ENCODE measurements at places on chromosomes 5 and 9.
A peak's percentile ranks its signal among the peaks of the same experiment; 100 is the strongest.

- no peaks in the 10 kb centered on the region for H3K36me3 ChIP-seq
- no peak overlapping the region for H3K27ac ChIP-seq
- no peak overlapping the region for H3K4me3 ChIP-seq
- no peaks in the 10 kb centered on the region for H3K27me3 ChIP-seq
Measured at GRCh38 chr5:66796305-66797292, 200.4 kb downstream of the MAST4 start.

- no peaks in the 10 kb centered on the region for H3K36me3 ChIP-seq
- DNase-seq = no peak
- no peak overlapping the region for H3K4me3 ChIP-seq
Measured at GRCh38 chr9:18720691-18721090, 246.7 kb downstream of the ADAMTSL1 start.

DNA sequence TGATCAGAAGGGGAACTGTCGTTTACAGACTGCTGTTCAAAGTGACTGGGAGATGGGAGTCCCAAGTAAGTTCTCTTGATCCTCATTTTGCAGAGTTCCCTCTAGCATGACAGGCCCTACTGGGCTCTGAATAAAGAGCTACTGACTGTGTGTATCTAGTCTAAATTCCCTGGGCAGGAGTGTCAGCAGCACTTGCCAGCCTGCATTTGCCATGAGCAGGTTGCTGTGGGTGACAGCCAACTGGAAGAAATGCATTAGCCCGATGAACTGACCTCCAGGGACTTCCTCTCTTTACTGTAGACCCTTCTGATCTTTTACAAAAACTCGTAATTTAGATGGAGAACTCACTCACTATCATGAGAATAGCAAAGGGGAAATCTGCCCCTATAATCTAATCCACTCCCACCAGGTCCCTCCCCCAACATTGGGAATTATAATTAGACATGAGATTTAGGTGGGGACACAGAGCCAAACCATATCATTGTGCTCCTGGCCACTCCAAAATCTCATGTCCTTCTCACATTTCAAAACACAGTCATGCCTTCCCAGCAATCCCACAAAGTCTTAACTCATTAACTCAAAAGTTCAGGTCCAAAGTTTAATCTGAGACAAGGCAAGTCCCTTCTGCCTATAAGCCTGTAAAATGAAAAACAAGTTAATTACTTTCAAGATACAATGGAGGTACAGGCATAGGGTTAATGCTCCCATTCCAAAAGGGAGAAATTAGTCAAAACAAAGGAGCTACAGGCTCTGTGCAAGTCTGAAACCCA lies 78.9 kb upstream of the CXCL14 start:
- H3K4me1 ChIP-seq = peaks cover 15% of the 10 kb centered on the region
- no peak for DNase-seq
- no peak overlapping the region for H3K27ac ChIP-seq
- no peak overlapping the region for H3K4me3 ChIP-seq
- H3K36me3 ChIP-seq = no peaks in the 10 kb centered on the region

GRCh38 chr5:143154510-143155370 lies 248.7 kb downstream of the NR3C1 start:
- no peaks in the 10 kb centered on the region for H3K27me3 ChIP-seq
- no peaks in the 10 kb centered on the region for H3K36me3 ChIP-seq
- H3K27ac ChIP-seq = peak overlapping the region; percentile 66
- DNase-seq = no peak

- no peaks in the 10 kb centered on the region for H3K4me1 ChIP-seq
- no peaks in the 10 kb centered on the region for H3K36me3 ChIP-seq
- H3K27ac ChIP-seq = no peak overlapping the region
- DNase-seq = no peak
Measured at GRCh38 chr5:147017621-147018020, 139.1 kb upstream of the PPP2R2B start.

DNA sequence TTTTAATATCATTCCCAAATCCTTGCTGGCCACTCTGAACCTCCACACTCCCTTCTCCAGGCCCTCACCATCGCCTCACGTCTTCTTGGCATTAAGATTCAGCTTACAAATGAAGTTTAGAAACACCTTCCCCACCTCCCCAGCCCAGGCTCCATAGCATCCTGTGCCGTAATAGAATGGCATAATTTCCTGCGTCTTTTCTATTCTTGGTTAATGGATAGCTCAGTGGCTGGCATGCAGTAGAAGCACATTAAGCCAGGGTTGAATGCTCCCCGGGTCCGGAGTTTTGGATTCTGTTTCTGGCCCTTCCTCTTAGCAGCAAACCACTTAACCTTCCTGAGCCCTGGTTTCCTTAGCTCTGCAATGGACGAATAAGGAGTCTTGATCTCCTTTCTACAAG lies 13.8 kb downstream of the WWC1 start:
- no peaks in the 10 kb centered on the region for H3K4me1 ChIP-seq
- no peak overlapping the region for H3K27ac ChIP-seq
- no peak for DNase-seq
- H3K4me3 ChIP-seq = no peak overlapping the region
- no peaks in the 10 kb centered on the region for H3K27me3 ChIP-seq

DNA sequence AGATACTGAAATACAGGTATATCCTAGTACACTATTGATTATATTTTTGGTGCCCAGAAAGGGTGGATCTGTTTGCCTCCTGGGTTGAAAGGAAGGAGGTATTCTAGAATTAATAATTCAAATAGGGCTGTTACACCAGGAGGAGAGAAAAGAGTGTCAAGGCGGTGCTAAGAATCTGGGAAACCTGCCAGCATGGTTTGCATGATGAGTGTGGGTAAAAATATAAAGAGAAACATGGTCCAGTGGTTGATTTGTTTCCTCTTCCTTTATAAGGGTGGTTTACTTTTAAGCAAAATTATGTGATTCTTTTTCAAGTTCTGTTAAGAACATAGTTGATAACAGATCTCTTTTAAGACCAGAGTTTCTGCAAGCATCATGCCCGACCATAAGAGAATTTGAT lies 69.4 kb upstream of the NFIB start:
- no peak overlapping the region for H3K4me3 ChIP-seq
- no peaks in the 10 kb centered on the region for H3K36me3 ChIP-seq
- H3K27ac ChIP-seq = no peak overlapping the region
- H3K27me3 ChIP-seq = no peaks in the 10 kb centered on the region
- H3K4me1 ChIP-seq = no peaks in the 10 kb centered on the region
- no peak for DNase-seq

DNA sequence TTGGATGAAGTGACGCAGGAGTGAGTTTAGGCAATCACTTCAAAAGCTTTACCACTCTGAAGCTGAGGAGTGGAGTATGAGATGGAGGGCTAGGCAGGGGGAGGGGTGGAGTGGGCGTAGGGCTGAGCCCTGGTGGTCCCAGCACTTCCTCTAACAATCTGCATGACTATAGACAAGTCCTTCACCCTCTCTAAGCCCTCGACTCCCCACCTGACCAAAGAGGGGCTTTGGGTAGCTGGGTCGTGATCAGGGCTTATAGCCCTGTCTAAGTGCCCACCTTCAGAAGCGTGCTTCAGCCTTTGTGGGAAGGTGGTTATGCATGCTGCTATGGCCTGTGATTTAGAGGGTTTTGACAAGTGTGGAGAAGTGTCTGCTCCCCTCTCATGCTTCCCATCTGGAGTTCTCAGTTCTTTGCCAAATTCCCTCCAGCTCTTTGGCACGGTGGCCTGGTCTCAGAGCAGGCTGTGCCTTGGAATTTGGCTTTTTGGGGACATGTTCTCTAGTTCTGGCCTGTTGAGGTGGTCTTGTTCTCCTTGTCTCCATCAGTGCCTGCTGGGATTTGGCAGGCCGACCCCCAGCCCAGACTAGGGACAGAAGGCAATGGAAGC lies 53.0 kb downstream of the ACTBL2 start:
- no peak for DNase-seq
- H3K4me3 ChIP-seq = no peak overlapping the region
- peak overlapping the region; percentile 17 for H3K27ac ChIP-seq

DNA sequence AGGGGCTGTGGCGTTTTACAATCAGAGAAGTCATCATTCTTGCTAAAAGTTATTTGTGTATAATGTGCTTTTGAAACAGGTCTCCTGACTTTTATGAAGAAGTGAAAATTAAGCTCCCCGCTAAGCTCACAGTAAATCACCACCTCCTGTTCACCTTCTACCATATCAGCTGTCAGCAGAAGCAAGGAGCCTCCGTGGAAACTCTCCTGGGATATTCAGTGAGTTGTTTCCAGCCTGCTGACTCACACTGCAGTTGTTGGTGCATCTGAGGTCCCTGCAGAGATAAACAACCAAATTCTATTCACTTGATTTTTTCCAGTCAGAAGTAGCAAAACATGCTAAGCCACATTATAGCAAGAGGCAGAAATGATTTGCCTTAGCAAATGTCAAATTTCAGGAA lies 156.7 kb downstream of the DOCK8 start:
- no peak for DNase-seq
- no peak overlapping the region for H3K27ac ChIP-seq
- no peaks in the 10 kb centered on the region for H3K4me1 ChIP-seq
- no peaks in the 10 kb centered on the region for H3K27me3 ChIP-seq

- H3K4me1 ChIP-seq = no peaks in the 10 kb centered on the region
- H3K36me3 ChIP-seq = no peaks in the 10 kb centered on the region
- H3K27ac ChIP-seq = no peak overlapping the region
- no peak overlapping the region for H3K4me3 ChIP-seq
Measured at GRCh38 chr5:54184806-54185205, 125.6 kb downstream of the ARL15 start.
